ENCODE measurements at places on chromosomes 6 and 20.
A peak's percentile ranks its signal among the peaks of the same experiment; 100 is the strongest.

DNA sequence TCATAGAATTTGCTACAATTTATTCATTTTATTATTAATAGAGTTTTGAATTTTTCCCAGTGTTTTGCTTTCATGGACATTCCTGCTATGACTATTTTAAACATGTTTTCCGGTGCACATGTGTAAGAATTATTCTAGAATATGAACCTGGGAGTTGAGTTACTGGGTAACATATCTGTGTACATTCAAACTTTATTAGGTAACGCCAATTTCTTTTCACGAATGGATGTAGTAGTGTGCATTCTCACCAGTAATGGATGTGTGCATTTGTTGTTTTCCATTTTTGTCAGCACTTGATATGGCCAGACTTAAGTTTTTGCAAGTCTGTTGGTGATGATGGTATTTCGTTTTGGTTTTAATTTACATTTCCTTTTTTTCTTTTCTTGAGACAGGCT is 118.8 kb downstream of the CDKAL1 start:
- no peak for DNase-seq

DNA sequence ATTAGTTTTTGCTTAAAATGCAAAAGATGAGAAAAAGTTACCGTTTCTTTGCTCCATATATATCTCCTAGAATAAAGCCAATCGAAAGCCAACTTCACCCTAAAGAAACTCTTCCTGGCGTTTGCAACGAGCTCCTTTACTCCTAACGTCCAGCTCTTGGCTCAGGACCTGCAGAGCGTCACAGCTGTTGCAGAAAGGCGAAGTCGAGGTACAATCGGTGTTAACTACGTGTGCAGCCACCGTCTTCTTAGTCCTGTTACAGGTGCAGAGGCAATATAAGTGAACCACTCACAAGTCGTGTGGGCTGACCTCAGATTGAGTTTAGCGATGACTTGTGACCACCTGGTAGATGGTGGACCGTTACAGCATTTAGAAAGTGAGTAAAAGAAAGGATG is 113.1 kb downstream of the TRIM27 start:
- no peak for DNase-seq

GRCh38 chr20:34871966-34872621 is 562 bp downstream of the GGT7 start:
- no peak for DNase-seq

- no peak for DNase-seq
Observed at GRCh38 chr20:34703061-34703423, 1.1 kb upstream of the TP53INP2 start.

DNA sequence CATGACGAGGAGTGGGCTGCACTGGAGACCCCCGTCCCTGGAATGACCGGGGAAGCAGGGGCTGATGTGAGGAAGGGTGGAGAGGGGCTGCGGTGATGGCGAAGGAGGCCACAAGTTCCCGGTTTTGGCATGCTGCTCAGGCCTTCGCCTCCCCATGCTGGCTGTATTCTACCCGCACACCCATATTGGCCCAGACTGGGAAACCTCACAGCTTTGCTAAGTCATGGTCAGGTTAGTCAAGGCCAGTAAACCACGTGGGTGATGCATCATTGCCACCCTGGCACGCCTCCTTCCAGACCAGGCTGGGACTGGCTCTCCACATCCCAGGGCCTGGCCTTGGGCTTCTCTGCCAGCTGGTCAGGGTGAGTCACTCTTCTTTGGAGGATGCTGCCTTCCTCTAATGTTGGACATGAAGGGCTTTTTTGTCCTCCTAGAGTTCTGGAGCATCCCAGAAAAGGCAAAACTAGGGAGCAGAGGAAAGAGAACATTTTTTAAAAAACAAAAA is 53.8 kb downstream of the PCNA start:
- no peak for DNase-seq

DNA sequence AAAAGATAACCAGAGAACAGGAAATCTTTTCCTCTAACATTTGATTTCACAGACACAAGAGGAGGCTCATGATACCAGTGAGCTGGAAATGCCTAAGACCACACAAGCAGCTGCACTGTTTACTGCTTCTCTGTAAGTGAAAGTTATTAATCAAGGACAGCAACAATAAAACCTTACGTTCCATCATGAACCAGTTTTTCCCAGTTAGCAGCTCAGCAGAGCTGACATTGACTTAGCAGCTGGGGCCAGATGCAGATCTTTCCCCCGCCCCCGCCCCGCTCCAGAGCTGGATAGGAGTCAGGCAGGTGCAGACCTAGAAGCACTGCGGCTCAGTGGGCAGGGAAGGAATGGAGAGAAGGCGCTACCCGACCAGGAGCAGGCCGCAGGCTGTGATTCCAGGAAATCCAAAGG is 275.2 kb downstream of the GMDS start:
- DNase-seq = no peak

DNA sequence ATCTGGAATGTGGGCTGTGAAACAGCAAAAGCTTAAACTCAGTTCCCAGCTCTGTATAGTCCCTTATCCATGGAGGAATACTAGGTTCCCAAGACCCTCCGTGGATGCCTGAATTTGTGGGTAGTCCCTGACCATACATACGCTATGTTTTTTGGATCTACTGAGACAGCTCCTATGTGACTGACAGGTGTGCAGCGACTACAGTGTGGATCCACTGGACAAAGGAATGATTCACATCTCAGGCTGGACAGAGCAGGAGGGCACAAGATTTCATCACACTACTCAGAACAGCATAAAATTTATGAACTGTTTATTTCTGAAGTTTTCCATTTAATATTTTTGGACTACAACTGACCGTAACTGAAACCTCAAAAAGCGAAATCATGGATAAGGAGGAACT is 125.3 kb downstream of the MAP7 start:
- DNase-seq = no peak

DNA sequence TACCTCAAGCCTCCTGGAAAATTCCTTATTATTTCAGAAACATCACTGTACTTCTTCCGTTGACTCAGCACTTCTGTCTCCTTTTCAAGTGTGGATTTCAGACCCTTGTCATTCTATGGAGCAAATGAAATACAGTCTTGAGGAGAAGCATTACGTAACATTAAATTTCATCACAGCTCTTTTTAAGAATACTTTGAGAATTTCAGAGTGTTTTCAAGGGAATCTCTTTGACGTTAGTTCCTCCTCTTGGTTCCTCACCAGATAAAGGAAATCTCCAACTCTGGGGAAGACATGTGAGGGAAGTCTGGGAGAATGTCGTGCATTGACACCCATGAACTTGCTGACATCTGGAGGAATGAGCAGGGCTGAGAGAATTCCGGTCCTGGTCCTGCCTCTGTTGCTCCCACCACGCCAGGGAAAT is 32.3 kb downstream of the UST start:
- no peak for DNase-seq

- DNase-seq = no peak
Observed at GRCh38 chr6:80502871-80503270, 396.4 kb downstream of the BCKDHB start.

- DNase-seq = no peak
Observed at GRCh38 chr6:160679402-160679769, 15.3 kb upstream of the LPA start.

DNA sequence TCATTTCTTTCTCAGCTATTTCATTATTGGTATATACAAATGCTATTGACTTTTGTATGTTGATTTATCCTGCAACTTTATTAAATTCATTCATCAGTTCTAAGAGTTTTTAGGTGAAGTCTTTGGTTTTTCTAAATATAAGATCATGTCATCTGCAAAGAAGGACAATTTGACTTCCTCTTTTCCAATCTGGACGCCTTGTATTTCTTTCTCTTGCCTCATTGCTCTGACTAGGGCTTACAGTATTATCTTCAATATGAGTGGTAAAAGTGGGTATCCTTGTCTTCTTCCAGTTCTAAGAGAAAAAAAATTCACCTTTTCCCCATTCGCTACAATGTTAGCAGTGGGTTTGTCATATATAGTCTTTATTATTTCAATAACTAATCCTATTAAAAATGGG is 38.0 kb downstream of the KIF16B start:
- DNase-seq = no peak

- DNase-seq = no peak
Observed at GRCh38 chr20:38290829-38291814, 12.8 kb upstream of the BPI start.

- DNase-seq = peak; percentile 21
Observed at GRCh38 chr20:36754656-36755222, 8.8 kb upstream of the NDRG3 start.

DNA sequence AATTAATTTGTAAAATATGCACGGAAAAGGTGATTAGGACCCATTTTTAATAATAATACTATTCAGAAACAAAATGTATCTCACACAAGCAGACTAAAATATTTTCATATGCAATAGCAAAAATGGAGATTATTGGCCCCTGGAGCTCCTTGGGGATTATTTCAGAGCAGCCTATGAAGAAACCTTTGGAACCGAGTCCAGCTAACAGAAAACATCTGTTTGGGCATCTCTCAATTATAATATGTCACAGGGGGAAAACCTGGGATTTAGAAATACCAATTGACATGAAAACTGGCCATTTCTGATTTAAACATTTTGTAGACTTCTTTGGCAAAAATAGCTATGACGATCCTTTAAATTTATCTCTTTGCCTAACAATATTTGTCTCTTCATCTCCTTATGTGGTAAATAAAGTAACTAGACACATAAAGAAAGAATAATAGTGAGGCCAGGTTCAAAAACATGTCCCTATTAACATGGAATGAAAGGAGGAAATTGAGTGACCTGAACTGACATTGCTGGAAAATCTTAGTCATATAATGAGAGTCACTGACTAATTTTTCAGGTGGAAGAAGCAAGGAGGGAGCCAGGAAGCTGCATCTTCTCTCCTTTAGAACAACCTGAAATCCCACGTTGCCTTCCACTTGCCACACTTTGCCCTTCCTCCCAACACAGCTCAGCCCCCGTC is 199.0 kb downstream of the SOD2 start:
- DNase-seq = no peak

DNA sequence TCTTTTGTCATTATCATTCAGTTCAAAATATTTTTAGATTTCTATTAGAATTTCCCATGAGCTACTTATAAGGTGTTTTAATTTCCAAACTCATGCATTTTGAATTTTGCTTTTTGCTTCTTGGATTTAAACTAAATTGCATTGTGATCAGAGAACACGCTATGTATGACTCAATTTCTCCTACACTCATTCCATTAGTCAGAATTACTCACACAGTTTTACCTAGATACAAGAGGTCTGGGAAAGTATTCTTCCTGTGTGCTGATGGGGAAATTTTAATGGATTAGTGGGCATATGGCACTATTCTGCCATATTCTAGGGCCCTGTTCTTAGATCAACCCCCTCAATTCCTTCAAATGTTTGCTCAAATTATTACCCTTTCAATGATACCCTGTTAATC is 49.9 kb upstream of the BMP5 start:
- DNase-seq = no peak

GRCh38 chr6:548091-548490 is 108.8 kb downstream of the HUS1B start:
- DNase-seq = no peak

GRCh38 chr6:114284281-114284680 is 58.5 kb downstream of the HS3ST5 start:
- no peak for DNase-seq

DNA sequence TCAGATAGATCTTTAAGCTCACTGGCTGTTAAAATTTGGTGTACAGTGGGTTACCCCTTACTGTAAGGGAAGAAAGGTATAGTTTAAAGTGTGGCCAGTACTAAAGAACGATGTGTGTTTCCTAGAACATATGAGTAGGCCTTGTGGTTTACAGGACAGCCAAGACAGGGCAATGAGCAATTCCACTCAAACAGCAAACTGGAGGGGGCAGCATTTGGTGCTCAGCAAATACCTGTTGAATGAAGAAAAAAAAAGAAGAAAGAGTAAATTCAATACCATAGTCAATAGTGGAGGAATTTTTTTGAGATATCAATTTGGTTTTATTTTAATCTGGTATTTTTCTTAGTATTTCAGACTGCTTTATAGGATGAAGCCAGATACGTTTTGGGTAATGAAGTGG is 3.8 kb upstream of the NCOA5 start:
- DNase-seq = no peak

- no peak for DNase-seq
Observed at GRCh38 chr6:155399062-155399744, 56.4 kb downstream of the NOX3 start.

GRCh38 chr20:12535316-12535715 is 473.5 kb upstream of the SPTLC3 start:
- DNase-seq = no peak

DNA sequence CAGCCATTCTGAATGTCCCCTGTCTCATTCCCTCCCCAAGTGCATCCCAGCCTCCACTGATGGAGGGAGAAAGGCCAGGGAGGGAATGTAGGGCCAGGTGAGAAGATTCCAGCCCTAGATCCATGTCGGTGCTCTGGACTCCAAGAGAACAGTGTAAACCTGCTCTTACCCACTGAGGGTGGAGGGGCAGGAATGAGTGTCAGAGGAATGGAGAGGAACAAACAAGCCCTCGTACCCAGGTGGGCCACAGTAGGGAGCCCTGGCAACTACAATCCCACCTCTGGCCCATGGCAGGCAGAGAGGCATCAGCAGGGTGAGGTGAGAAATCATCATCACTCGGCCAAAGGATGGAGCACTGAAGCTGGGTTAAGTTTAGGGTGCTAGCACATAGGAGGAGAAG is 54.6 kb downstream of the STAU1 start:
- DNase-seq = no peak

- peak; percentile 54 for DNase-seq
Observed at GRCh38 chr6:37222125-37222967, 35.2 kb upstream of the TBC1D22B start.

DNA sequence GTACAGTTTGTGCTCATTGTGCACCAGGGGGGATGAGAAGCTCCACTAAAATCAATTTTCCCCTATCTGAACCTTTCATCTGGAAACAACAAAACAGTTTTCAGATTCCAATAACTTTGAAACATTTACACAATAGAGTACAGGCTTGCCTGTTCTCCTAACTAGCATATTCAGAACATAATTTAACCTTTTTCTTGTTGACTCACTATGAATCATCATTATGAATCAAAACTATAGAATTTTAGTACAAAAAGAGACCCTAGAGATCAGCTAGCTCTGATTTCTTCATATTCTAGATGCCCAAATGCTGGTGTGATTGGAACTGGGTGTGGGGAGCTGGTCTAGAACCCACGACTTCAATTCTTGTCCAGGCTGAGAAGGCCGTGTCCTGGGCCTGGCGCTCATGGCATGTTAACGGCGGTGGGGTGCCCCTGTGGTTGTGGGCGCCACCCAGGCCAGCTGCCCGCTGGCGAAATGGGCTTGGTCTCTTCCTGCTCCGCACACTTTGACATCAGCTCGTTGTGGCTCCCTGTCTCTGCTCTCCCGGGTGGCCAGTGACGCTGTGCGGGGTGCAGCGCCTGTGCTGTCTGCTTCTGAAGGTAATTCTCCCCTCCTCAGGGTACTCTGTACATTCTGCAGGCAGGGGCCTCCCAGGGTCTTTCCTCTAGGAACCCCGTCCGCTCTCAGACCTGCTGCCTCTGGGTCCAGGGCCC is 29.9 kb upstream of the AGPAT4 start:
- no peak for DNase-seq

DNA sequence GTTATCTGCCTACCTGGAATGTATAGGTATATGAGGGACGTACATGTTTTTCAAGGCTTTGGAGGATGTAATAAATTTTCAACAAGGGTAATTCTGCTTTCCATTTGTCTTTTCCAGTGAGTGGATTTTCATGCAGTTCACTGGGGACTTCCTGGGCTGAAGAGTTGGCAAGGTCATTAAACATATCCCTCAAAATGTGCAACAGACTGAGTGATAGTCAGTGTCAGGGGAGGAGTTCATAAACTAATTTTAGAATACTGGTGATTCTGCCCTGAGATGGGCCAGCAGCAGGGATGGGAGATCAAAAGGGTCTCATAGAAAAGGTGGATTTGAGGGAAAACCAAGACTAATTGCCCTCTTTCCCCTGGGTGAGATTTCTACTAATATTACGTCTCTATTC is 122.3 kb upstream of the CLDN20 start:
- DNase-seq = no peak

GRCh38 chr6:136640132-136640915 is 90.1 kb upstream of the MAP7 start:
- no peak for DNase-seq

Data from GF-D8 (cell line).